ENCODE measurements at places on chromosomes 12 and 14.

DNA sequence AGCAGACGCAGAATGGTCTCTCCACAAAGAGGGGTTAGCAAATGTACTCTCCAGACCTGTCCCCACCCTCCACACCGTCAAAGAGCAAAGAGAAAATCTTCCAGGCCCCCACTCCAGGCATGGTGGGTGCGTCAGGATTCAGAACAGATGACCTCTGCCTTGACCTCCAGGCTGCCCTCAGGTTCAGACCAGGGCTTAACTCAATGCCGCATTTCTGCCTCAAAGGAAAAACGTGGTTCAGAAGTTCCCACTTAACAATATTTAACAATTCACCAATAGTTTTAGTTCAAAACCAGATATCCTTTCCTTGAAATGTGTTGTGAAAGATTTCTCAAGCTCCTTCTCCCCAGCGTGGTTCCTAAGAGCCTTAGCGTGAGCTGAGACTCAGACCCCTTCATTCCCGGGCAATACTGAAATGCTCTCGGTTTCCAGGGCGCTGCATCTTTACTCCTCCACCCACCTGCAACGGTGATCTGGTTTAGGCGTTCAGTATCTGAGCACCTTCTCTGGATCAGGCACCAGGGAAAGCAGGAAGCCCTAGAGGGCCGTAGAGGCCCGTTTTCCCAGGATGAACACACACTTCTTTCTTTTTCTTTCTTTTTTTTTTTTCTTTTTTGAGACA is 22.9 kb downstream of the HSP90AA1 start:
- no peak for DNase-seq

DNA sequence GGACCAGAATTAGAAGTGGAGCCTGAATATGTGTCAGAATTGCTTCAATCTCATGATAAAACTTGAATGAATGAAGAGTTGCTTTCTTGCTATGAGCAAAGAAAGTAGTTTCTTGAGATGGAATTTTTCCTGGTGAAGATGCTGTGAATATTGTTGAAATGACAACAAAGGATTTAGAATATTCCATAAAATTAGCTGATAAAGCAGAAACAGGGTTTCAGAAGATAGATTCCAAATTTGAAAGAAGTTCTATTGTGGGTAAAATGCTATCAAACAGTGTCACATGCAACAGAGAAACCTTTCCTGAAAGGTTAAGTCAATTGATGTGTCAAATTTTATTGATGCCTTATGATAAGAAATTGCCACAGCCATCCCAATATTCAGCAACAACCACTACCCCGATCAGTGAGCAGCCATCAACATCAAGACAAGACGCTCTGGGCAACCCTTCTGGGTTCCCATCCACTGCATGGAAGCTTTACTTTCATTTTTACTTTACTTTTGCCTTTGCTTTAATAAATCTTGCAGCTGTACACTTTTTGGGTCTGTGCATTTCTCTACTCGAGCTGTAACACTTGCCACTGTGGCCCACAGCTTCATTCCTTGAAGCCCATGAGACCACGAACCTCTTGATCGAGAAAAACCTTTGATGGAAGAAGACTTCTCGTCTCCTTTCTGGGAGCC is 104.0 kb upstream of the SSTR1 start:
- no peak for DNase-seq

GRCh38 chr14:75313294-75313693 is 34.7 kb downstream of the FOS start:
- no peak for DNase-seq

DNA sequence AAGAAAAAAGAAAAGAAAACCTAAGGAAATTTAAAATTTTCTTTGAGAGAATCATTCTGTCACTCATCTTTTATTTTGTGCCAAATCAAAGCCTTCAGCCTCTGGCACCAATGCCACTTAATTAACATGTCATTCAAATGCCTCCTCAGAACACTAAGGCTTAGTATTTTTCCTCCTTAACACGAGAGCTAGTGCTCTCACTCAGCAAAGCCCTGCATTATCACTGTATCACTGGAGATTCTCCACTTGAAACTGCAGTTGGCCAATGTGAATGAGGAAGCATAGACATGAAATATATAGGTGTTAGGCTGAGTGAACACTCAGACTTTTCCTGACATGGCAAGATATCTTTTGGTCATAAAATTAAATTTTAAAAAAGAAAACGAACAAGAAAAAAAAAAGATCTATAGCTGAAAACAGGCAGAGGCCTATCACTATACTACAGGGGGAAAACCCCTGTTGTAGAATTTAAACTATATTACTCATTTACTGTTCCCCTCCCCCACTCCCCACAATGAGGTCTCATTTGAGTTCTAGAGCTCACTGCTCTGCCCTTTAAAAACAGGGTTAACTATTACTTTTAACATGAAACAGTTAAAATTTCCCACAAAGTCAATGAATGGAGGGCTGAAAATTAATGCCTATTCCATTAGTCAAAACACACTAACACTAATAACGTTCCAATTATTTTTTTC is 5.1 kb downstream of the MBIP start:
- DNase-seq, result no peak

DNA sequence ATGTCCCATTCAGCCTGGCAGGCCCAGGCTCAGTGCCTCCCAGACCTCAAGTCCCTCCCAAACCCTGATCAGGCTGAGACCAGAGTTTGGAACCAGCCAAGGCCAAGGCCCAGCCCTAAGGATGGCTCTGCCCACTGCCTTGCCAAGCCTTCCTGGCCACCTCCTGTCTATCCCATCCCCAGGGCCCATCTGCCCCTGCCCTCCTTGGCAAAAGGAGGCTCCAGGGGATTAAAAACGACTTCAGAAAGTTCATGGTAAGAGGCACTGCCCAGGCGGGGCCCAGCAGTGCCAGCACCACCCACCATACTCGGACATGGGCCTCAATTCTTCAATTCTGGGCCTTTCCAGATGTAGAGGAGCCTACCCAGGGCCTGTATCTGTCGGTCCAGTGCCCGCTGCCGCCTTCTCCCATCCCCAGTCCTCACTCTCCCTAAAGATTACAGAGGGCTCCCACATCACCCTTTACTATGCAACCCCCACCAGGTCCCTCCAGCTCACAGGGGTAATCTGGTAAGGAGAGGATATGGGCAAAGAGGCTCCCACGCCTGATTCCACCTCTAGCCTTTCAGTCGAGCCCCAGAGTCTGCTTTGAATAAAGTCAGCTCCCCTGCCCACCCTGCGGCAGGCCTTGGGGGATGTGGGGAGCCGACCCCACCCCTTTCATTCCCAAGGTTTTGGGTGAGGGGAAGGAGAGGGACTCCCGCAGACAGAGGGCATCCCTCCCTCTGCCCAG is 932 bp downstream of the ADCY6 start:
- no peak for DNase-seq

- no peak for DNase-seq
Measured at GRCh38 chr14:61547186-61548069, 147.9 kb upstream of the HIF1A start.

- no peak for DNase-seq
Measured at GRCh38 chr12:110431957-110432587, 18.1 kb downstream of the ARPC3 start.

GRCh38 chr12:49518914-49519573 is 19.8 kb upstream of the KCNH3 start:
- no peak for DNase-seq

GRCh38 chr12:92995258-92995903 is 66.3 kb upstream of the EEA1 start:
- DNase-seq, result no peak

GRCh38 chr12:27754795-27755194 is 25.2 kb upstream of the KLHL42 start:
- DNase-seq, result no peak

GRCh38 chr14:75470238-75470797 is 42.5 kb downstream of the JDP2 start:
- no peak for DNase-seq

DNA sequence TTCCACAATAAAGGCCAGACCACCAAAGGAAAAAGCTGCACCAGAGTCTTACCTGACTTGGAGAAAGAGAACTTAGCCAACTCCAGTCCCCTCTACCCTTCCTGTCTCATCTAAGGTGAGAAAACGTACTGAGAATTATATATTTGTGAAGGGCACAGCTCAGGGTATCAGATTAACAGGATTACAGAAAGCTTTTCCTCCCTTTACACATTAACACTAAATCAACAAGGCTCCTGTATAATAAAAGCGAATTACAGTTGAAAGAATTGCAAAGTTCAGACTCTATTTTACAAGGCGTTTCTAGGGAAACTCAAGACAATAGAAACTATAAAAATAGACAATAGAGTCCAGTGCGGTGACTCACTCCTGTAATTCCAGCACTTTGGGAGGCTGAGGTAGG is 82.7 kb upstream of the RPL10L start:
- DNase-seq, result no peak

GRCh38 chr12:3461391-3461790 is 29.6 kb upstream of the PRMT8 start:
- no peak for DNase-seq

DNA sequence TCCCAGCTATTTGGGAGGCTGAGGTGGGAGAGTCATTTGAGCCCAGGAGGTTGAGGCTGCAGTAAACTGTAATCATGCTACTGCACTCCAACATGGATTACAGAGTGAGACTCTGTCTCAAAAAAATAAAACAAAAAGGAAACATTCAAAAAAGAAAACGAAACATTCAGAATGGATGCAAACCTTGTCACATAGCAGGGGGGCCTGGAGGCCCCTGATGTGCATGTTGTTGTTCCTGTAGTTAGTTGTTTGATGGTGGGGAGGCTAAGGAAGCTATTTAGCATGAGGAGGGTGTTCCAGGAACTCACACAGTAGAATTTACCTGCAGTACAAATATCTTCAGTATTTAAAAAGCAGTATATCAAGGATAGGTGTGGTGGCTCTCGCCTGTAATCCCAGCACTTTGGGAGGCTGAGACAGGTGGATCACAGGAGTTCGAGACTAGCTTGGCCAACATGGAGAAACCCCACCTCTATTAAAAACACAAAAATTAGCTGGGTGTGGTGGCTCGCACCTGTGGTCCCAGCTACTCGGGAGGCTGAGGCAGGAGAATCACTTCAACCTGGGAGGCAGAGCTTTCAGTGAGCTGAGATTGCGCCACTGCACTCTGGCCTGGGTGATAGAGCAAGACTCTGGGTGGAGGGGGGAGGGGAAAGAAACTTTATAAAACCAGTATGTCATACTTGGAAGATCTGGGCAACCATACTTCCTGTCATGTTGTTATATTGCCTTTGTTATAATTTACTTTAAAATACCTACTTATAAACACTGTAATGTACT is 17.6 kb upstream of the AEBP2 start:
- DNase-seq, result no peak

GRCh38 chr14:54094765-54095164 is 138.1 kb upstream of the BMP4 start:
- DNase-seq, result no peak

GRCh38 chr14:68231898-68232297 is 412.3 kb downstream of the RAD51B start:
- DNase-seq, result no peak

DNA sequence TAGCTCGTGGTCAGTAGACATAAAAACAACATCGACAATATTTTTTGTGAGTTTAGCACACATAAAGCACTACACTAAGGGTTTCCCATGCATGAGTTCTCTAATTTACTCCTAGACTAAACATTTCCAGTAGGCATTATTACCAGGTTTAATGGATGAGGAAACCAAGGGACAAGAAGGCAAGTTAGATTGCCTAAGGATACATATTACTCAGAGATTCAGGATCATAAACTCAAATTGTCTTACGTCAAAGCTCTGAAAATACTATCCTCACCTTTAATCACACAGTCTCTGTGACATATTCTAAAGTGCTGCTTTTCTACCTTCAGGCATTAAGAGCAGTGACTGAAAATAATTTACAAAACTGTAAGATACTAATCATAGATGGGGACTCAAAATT is 655.3 kb downstream of the SLC16A7 start:
- no peak for DNase-seq

DNA sequence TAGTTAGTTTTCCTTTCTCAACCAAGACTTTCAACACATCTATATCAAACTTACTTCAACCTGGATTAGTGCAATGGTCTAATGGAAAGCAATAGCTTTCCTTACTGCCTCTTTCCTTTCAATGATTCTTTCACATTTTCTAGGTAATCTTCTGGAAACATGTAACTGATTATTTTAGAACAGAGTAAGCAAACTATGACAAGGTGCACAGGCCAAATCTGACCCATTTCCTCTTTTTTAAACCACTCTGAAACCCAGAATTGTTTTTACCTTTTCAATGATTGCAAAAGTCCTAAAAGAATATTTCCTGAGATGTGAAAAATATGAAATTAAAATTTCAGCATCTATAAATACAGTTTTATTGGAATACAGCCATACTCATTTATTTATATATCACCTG is 81.6 kb upstream of the TMTC2 start:
- no peak for DNase-seq

DNA sequence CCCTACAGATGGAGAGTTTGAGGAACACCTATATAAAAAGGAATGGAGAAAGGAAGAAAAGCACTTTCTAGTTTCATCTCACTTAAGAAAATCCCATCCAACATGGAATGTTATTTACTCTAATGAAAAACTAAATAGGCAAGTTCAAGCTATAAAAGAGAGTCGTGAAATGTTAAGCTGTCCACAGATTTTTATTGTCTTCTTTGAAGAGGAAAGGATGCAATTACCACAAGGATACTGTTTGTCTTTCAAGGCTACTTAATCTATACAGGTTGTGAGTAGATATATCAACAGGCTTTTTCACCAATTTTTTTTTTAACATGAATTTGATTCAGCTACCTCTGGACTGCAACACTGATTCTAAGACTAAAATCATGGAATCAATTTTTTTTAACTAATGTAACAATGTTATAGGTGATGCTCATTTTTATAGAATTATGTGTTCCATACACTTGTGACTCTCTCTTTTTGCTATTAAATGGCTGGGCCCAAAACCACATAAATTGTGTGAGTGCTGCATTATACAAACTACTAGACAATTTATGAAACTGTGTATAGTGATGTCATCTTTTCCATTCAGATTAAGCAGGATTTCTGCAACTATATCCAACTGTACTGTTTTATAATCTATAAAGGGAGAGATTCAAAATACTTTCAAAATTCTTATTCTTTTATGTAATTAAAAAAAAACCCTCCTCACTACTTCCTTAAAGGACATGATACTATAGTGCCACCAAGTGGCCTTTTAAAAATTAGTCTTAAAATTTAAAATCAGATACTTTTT is 26.8 kb upstream of the BMAL2 start:
- peak; percentile 23 for DNase-seq

DNA sequence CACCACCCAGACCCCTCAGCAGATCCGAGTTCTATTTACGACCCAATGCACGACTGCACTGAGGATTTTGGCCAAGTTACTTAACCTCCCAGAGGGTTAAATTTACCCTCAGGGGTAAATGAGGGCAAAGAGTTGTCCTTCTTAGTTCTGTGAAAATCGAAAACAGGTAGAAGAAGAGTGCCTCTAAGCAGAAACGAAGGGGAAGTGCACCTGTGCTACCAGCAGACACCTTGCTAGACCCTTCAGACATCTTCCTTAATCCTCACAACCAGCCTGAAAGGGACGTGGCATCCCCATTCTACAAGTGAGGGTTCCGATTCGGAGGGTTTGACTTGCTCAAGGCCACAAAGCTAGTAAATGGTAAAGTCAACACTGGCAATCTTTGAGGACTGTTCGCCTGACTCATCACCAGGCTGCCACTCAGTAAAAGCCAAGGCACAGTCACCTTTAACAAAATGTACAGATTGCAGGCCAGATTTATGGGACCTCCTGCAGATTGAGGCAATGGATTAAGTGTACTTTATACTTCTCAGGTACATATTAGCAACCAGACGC is 1.6 kb downstream of the GSG1 start:
- DNase-seq, result no peak

- peak; percentile 73 for DNase-seq
Measured at GRCh38 chr12:2267703-2268470, 215.1 kb downstream of the CACNA1C start.
